ENCODE measurements at places on chromosomes 11 and 22.

DNA sequence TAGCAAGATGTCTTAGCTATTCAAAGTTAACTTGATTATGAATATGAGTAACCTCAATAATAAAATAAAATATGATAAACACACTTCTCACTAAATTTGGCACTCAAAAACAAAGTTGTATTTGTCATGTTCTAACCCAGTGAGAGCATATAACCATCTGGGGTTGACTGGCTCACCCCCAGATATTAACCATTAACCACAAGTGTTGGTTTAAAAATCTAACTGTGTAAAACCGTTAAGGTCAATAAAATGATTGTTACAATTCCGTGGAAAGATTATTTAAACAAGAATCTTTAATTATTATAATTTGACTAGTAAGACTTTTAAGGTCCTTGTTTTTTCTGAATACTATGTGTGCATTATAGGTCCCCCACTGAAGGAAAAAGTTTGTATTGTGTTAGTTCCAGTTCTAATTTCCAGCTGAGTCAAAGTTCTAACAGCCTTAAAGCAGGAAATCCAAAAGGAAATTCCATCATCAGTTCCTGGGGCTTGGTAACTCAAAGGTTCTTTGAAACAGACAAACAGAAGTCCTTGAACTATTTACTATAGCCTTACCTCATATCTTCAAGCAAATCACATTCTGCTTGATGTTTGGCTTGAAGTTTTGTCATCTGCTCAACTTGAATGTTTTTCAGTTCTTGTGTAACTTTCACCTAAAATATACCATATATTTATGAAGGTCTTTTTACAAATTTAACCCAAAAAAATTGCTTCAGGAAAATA lies 2.5 kb downstream of the FCHSD2 start:
- no peak for DNase-seq

GRCh38 chr22:46293577-46294260 lies 3.0 kb upstream of the GTSE1 start:
- no peak for DNase-seq

- DNase-seq, result no peak
Measured at GRCh38 chr11:57410287-57410686, 16.6 kb downstream of the SLC43A3 start.

DNA sequence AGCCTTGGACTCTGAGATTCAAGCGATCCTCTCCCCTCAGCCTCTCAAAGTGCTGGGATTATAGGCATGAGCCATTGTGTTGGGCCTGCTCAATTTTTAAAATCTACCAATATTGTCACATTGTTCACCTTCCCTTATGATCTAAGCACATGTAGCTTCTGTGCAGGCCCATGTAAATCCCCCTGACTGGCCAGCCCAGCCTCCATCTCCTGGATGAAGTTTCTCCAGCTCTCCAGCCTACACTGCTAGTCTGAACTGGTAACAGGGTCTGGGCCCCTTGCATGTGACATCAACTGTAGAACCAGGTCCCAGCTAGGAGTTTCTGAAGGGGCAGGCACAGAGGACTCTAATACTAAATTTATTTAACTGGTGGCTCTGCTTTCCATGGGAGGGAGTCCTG lies 32.8 kb upstream of the YPEL1 start:
- DNase-seq, result no peak

DNA sequence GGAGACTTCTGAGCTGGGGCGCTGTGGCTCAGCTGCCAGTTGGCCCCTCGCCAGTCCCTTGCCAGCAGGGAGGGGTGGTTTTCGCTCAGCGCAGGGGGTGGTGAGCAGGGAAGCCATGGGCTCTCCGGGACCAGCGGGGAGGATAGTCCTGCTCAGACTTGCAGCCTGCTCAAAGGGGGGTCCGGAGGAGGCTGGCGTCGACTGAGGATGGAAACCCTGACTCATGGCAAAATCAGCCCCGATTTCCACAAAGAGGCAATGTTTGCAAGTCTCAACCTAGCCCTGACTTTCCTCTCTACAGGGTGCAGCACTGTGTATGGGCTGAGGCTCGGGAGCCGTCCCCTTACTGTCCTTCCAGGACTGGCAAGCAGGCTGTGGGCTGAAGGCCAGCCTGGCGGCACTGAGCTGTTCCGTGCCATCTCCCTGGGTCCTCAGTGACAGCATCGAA lies 35.1 kb downstream of the FBLN1 start:
- no peak for DNase-seq

DNA sequence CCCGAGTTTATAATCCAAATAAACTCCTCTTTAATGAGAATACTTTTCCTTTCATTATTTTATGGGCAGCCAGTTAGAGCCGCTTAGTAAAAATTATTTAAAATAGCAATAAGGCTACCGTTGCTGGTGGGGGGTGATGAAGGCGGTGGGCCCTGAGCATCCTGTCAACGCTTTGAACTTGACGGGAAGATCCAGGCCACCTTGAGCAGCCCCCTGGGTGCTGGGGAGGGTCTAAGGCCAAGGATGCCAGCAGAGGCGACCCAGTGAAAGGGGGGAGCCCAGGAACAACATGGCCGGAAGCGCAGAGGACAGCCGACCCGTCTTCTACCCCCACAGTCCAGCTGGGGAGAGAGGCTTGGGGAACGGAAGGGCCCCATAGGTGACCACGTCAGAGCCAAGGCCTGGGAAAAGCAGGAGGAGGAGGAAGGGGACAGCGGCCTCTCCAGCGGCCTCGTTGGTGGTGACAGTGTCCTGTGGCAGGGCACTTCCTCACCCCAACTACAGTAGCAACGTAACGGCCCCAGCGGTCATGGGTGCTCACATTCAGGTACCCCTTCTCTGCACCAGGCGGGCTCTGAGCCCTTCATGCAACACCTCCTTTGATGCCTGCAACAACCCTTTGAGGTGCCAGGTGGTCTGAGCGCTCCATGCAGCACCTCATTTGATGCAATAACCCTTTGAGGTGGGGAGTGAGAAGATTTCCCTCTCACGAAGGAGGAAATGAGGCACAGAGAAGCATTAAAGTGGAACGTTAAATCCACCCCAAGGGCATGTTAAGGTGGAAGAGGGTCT lies 695.3 kb downstream of the TBC1D22A start:
- DNase-seq, result no peak

GRCh38 chr11:97738751-97739150 lies 1282.0 kb upstream of the CNTN5 start:
- DNase-seq, result no peak

- no peak for DNase-seq
Measured at GRCh38 chr11:85665733-85666132, 804 bp upstream of the CREBZF start.

All from GM13977 (cell line).